Hypothalamus (tissue), 51 donors: ENCODE measurements at places on chromosomes 7 and 10.

DNA sequence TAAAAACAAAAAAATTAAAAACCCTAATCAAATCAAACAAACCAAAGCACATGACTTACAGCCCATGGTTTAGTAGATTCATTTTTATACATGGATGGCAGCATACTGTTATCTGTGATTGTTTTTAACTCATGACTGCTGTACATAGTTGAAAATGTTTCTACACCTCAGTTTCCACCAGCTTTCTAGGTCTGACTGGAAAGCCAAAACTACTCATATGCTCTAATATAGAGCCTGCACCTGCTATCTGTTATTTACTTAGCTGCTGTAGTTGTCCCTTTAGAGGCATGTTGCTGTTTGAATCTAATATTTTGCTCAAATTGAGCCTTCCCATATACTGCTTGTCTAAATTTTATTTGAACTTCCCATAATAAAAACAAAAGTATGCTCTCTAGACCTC lies 289.9 kb upstream of the LRRN3 start:
- DNase-seq, result no peak

- DNase-seq, result no peak
These were observed 37.4 kb upstream of the CALD1 start for GRCh38 chr7:134741907-134742635.

- no peak for DNase-seq
These were observed 609.8 kb upstream of the FOXK1 start for GRCh38 chr7:4072161-4072925.

GRCh38 chr10:130243015-130243414 lies 106.8 kb downstream of the GLRX3 start:
- no peak for DNase-seq

GRCh38 chr10:110775020-110775375 lies 96.7 kb upstream of the PDCD4 start:
- DNase-seq, result no peak
